ENCODE measurements at places on chromosomes 1 and 21. TPM values are rescaled to one million over a fixed set of nuclear protein-coding genes. Genes with fewer than 3 reads are reported as not detected.

DNA sequence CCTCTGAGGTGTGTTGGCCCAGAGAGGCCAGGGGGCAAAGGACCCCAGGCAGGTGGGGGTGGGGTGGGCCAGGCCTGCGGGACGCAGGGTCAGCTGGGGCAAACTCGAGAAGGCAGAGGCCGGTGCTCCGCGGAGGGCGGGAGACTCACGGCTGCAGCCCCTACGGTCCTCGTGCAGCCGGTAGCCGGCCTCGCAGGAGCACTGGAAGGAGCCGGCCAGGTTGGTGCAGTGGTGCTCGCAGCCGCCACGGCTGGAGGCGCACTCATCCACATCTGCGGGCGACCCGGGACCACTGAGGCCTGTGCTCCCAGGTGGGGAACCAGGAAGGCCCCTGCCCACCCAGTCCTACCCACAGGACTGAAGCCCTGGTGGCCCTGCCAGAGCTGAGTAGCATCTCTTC is 55.3 kb downstream of the ARHGEF16 start:
- DNase-seq: no peak

- DNase-seq: no peak
These were observed 227.2 kb downstream of the OLFM3 start for GRCh38 chr1:101769520-101769919.

DNA sequence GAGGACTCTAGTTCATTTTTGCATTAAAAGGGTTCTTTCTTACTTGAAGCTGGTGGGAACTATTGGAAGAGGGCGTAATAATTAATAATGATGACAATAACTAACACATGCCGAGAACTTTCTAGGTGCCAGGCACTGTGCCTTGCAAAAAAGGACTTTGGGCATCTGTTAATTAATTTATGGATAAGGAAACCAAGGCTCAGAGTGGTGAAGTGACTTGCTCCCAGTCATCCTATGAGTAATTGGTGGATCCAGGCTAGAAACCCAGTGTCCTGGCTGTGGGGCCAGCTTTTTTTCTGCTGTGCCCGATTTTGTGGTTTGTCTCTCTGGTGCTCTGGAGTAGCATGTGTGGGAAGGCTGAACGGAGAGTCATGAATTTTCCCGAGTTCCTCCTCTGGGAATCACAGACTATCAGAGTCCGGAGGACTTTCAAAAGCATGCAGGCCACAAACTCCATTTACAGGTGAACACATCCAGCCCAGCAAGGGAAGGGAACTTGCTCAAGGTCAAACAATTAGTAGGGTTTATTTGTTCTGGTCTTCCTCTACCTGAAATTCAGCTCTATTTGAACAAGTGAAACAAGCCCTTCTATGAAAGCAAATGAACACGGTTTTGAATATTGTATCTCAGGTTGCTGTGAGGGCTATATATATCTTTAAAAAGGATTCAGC is 23.4 kb downstream of the ROR1 start:
- DNase-seq: no peak

GRCh38 chr21:45412909-45413611 is 8.1 kb downstream of the COL18A1 start:
- no peak for DNase-seq

- DNase-seq: peak; percentile 69
These were observed 8.1 kb downstream of the POFUT2 start for GRCh38 chr21:45279446-45280177.

GRCh38 chr1:227260433-227260832 is 57.9 kb downstream of the CDC42BPA start:
- no peak for DNase-seq

FMO5 gene
- 2.5 TPM for total RNA-seq
